GM20000 (cell line): ENCODE measurements at places on chromosomes 2 and 18.

- no peak for DNase-seq
Observed at GRCh38 chr2:203451689-203452088, 83.4 kb downstream of the RAPH1 start.

GRCh38 chr2:99771681-99772333, 282.0 kb upstream of the REV1 start:
- no peak for DNase-seq

DNA sequence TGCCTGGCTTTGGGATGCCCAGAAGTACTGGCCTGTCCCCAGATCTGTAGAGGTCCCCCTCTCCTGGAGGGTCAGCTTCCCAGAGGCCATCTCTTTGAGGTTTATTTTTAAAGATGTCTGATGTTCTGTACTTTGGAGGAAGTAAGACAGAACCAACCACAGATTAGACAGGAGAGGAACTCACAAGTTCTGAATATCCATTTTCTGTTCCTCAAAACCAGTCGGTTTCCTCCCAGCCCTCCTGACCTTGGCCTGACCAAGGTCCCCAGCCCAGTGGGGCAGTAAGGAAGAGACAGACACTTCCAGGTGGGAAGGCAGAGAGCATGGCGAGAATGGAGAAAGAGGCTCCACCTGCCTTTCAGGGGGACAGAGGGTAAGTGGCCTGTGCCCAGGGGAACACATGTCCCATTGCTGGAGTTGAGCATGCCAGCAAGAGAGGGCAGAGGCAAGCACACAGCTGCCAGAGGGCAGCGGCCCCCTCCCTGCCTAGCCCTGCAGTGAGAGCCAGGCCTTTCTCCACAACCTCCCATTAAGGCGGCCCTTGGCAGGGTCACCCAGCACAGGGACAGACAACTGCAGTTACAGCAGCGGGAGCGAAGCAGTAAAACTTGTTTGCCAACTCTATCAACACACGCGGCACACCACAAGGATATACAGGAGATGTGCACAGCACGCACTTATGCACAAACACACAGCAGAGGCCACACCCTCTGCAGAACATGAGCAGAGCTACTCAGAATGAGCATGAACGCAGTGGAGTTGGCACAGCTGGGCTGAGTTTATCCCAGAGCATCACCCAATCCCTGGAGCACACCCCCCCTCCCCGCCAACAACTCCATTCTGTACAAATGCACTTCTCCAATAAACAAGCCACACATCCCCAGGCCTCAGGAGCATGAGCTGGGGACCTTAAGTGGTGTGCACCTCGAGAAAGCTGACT, 18.5 kb upstream of the SEMA4C start:
- no peak for DNase-seq

- no peak for DNase-seq
Observed at GRCh38 chr2:17416884-17417391, 101.3 kb downstream of the RAD51AP2 start.

DNA sequence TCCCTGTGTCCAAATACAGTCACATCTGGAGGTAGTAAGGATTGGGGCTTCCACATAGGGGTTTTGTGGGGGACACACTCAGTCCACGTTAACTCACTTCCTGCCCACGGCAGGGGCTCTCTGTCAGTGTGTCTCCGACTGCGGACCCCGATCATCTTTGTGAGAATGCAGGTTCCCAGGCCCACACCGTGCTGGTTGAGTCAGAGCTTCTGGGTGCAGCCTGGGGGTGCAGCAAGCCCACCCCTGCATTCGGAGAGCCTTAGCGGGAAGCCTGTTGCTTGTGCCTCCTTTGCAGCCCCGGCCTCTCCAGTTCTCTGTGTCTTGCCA, 28.0 kb downstream of the HPCAL1 start:
- no peak for DNase-seq

DNA sequence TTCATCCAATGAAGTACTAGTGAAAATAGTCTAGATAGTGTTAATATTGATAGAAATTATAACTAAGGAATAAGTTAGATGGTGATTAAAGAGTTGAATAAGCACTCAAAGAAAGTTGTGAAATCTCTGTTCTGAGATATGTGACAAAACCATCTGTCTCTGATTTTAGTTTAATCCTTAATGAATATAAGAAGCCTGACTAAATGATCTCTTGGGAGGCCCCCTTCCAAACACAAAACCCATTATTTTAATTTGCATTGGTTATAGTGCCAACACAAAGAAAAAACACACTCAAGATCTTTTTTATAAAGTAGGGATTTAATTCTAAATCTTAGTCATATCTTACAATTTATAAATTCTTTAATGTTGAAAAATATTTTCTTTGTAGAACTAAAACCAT, 34.0 kb downstream of the SCN2A start:
- no peak for DNase-seq

DNA sequence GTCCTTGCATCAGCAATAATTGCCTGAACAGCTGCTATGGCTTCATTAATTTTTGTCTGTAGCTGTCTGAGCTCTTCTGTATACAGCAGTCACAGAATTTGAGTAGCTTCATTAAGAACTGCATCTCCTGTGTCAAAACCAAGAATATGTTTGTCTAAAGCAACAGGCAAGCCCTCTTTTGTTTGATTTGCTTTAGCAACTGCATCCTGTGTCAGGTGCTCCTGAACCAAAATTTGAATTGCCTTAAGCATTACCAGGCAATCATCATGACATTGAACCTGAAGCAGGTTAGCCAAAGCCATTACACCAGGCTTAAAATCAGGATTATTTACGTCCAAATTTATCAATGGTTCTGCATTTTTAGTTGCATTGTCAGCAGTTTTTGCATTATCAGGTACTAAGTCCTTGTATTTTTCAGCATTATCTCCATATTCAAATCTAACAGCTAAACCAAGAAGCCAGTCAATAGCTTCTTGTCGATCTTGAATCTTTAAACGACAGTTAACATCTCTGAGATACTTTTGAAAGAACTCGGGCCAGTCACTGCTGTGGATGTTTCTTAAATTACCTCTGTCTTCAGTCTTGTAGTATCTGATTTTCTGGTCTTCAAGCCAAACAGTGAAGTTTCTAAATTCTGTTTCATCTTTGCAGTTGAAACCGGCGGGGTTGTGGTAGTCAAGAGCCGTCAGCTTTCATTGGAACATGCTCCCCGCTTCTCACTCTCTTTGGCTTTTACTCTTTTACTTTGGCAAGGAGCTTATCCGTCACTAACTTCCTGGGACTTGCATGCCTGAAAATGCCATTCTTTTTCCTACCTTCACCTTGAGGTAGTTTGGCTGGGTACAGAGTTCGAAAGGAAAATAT, 42.2 kb downstream of the MERTK start:
- DNase-seq = no peak

- no peak for DNase-seq
Observed at GRCh38 chr18:57002627-57003026, 144.3 kb upstream of the BOD1L2 start.

GRCh38 chr18:24917767-24918166, 434.2 kb downstream of the ZNF521 start:
- DNase-seq = no peak

DNA sequence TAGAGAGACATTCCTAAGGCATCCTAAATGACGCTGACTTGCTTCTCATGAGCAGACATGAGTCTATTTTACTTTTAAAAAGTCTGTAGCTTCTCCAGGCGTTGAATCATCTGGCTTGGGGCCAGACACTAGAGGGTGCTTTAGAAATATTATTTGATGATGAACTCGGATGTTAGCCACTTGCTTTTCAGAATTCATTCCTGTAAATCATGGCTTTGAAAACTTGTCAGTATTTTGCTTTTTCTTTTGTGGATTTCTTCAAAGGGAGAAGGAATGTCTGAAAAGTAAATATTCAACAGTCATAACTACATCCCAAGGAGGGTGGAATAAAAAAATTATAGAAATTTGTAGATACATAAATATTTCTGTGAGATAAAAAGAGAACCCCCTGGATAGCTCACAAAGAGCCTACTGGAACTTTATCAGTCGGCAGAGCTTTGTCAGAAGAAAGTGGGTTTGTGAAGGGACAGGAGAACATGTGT, 370.8 kb downstream of the OSR1 start:
- no peak for DNase-seq
